ENCODE measurements at places on chromosomes 3 and 15. TPM values are rescaled to one million over a fixed set of nuclear protein-coding genes. Genes with fewer than 3 reads are reported as not detected.

ARRDC4 gene
- 15.1 TPM for total RNA-seq

FAM81A gene
- 2.2 TPM for total RNA-seq

PPP2R3A gene
- 14.8 TPM for total RNA-seq

GOLGA6A gene
- total RNA-seq = not detected

AEN gene
- total RNA-seq = 5.3 TPM

CNTN3 gene
- 17.0 TPM for total RNA-seq

VGLL3 gene
- 77.1 TPM for total RNA-seq

STRIT1 gene
- not detected for total RNA-seq

CLCN2 gene
- total RNA-seq = 5.8 TPM

RASGRP1 gene
- total RNA-seq = 0.94 TPM

GOLGA6L7 gene
- total RNA-seq = not detected

All from subcutaneous adipose tissue (tissue), 4 donors.